ENCODE measurements at places on chromosomes 4 and X.

DNA sequence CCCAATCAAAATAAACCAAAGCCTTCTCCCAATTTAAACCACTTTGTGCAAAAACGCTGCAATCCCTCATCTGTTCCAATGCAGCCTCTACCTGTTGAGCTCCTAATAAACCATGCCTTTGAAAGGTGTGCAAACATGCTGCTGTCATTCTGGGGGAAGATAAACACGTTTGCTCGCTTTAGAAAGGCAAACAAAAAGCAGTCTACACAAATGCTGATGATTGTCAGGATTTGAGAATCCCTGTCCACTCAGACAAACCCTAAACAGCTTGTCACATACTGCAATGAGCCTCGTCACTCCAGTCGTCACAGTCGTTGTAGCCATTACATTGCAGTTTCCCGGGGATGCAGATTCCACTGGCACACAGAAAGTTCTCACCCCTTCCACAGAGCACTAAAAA is 145.2 kb downstream of the CORIN start:
- no peak for DNase-seq

- DNase-seq, result no peak
Observed at GRCh38 chr4:140497405-140497746, 717 bp downstream of the MGAT4D start.

GRCh38 chrX:37302569-37302968 is 46.6 kb upstream of the PRRG1 start:
- DNase-seq, result no peak

- no peak for DNase-seq
Observed at GRCh38 chr4:130074096-130074495, 978.1 kb downstream of the C4orf33 start.

DNA sequence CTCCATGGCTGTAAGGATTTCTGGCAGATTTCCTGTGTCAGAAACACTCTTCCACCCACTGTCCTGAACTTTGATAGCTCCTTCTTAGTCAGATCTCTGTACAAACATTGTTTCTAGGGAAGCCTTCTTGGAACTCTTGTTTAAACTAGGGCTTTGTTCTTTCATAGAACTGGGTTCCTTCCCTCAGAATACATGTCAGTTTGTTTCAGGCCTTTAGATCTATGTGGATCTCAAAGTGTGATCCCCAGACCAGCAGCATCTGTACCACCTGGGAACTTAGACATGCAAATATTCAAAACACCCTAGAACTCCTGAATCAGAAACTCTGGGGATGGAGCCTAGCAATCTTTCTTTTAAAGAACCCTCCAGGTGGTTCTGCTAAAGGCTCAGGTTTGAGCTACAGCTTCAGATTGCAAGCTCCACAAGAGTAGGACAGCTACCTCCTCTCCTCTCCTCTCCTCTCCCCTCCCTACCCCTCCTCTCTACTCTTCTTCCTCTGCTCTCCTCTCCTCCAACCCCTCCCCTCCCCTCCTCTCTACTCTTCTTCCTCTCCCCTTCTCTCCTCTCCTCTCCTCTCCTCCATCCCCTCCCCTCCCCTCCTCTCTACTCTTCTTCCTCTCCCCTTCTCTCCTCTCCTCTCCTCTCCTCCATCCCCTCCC is 12.7 kb downstream of the RASSF6 start:
- DNase-seq, result no peak

DNA sequence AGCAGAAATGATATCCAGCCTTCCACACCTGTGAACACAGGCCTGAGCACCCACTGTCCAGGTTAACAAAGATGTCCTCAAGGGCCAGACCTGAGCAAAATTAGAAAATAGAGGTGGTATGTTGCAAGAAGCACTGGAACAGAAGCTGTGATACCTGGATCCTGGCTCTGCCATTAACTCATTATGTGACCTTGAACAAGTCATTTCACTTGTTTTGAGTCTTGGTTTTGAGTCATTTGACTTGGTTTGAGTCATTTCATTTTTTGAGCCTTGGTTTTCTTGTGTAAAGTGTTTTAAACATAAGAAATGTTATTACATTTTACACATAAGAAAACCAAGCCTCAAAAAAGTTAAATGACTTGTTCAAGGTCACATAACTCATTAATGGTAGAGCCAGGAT is 2.9 kb upstream of the NWD2 start:
- no peak for DNase-seq

DNA sequence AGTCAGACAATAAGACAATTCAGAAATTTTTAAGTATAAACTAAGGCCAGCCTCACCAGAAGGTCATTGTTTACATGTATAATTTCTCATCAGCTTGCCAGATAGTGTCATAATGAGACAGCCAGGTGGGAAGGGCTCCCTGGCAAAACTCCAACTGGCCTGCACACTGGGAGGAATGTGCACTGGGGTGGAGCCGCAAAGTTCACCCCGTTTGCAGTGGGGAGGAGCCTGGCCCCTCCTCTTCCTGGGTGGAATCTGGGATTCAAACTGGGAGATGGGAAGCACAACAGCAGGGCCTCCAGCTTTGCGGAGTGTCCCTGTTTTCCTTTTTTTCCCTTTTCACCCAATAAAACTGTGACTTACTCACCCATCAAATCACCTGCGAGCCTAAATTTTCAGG is 329.9 kb downstream of the SMARCA1 start:
- no peak for DNase-seq

GRCh38 chr4:81919810-81920209 is 448.1 kb upstream of the RASGEF1B start:
- no peak for DNase-seq

DNA sequence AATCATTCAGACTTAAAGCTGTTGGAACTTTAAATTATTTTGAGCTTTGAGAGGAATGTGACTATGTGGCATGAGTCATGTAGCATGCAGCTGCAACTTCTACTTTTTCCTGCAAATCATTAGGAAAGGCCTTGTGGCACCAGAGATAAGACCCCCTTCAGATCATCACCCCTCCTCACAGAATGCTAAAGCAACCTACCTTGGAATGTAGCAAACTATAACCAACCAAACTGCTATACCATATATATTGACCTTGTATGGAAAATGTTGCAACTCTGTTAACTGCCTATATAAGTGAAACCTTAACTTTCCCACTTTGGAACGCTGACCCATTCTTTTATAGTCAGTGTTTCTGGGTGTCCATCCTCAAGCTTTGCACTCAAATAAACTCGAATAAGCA is 32.0 kb downstream of the ATXN3L start:
- no peak for DNase-seq

GRCh38 chr4:128307123-128307571 is 19.5 kb upstream of the PGRMC2 start:
- no peak for DNase-seq
